ENCODE measurements at places on chromosomes 3 and 15.

- DNase-seq: peak; percentile 20
Measured at GRCh38 chr3:57397175-57398026, 104.9 kb upstream of the ASB14 start.

GRCh38 chr3:188931036-188931435, 240.7 kb upstream of the TPRG1 start:
- no peak for DNase-seq

GRCh38 chr3:26623419-26624208, 1.0 kb downstream of the LRRC3B start:
- DNase-seq: no peak

DNA sequence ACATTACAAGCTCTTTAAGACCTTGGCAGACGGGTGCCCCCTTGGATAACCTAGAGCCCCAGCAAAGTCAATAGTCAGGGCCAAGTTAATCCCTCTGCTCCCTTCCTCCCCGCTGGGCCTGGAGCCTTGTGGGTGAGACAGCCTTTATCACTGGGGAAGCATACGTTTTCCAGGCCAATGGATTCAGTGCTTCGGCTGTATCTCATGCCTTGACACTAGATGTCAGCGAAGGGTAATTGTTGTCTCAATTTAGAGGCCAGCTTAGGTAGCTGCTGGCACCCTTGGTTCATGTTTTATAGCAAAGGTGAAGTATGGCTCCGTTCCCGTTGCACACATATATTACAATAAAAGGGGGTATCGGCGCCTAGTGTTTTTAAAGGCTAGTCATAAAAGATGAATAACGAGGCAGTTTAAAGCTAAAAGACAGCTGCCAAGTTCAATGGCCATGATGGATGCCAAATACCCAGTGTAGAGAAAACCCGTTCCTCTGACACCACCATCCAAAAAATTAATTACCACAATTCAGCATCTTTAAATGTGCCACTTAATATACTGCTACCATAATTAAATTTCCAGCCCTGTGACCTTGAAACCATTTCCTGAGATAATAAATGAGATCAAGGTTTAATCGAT, 52.3 kb upstream of the BNIP2 start:
- DNase-seq: no peak

GRCh38 chr3:173921732-173922131, 524.2 kb downstream of the NLGN1 start:
- DNase-seq: no peak

- DNase-seq: no peak
Measured at GRCh38 chr3:58518291-58518789, 18.6 kb downstream of the ACOX2 start.

- DNase-seq: peak; percentile 79
Measured at GRCh38 chr3:5006755-5007202, 27.5 kb downstream of the BHLHE40 start.

DNA sequence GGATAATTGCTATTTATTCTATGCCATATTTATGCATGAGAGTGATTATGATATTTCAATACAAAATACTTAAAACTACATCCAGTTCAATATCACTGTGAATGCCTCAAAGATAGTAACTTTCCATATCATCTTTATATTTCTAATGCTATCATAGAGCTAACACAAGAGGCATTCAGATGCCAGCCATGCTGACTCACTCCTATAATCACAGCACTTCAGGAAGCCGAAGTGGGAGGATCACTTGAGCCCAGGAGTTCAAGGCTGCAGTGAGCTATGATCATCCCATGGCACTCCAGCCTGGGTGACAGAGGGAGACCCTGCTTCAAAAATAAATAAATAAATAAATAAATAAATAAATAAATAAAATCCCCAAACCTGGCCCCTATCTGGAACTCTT, 498.7 kb downstream of the EPHA3 start:
- no peak for DNase-seq

DNA sequence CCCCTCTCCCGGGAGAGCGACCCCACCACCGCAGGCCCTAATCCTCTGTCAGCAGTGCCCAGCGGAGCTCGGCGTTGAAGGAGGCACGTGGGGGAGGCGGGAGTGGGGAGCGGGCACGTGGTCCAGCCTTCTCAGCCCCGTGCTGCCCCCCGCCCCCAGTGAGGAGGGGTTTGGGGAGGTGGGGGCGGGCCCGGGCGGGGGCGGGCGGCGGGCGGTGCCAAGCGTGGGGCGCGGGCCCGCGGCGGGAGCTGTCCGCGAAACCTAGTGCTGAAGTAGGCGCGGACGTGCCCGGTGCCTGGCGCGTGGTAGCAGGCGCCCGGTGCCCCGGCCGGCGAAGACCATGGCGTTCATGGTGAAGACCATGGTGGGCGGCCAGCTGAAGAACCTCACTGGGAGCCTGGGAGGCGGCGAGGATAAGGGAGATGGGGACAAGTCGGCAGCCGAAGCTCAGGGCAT, at the start of gene CPLX3:
TSS of gene CPLX3 (plus strand) at position 264 of the 456 bp plus-strand sequence. CDS start at position 341, 77 bp downstream.
- DNase-seq: no peak

- DNase-seq: peak; percentile 70
Measured at GRCh38 chr15:84654689-84655453, 788 bp upstream of the WDR73 start.

DNA sequence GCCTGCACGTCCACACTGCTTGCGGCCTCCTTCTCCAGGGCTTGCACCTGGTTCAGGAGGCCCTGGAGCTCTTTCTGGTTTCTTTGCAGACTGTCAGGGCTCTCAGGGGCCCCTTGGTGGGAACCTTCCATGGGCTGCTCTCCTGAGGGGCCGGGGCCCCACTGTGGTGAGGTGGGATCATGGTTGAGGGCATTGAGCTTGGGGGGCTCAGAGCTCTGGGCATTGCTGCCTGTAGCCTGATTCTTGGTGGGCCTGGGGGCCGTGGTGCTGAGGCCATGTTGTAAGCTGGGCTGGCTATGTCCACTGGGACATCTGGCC, 7.5 kb downstream of the XIRP1 start:
- DNase-seq: no peak

DNA sequence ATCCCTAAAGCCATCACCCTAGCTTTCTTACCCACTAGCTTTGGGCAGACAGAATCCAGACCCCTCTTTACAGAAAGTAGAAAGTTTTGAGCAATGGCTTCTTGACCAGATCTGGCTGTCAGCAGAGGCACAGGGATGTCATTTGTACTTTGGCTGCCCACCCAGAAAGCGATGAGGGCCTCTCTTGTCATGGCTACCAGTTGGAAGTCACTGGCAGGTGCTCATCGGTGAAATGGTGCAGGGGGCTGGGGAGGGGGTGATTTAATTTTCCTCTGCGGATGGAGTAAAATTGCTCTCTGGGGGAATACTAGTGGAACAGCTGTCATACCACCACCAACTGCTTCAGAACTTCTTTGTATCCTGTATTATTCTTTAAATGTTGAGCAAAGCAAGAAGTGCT, 393.7 kb downstream of the LSAMP start:
- DNase-seq: no peak

DNA sequence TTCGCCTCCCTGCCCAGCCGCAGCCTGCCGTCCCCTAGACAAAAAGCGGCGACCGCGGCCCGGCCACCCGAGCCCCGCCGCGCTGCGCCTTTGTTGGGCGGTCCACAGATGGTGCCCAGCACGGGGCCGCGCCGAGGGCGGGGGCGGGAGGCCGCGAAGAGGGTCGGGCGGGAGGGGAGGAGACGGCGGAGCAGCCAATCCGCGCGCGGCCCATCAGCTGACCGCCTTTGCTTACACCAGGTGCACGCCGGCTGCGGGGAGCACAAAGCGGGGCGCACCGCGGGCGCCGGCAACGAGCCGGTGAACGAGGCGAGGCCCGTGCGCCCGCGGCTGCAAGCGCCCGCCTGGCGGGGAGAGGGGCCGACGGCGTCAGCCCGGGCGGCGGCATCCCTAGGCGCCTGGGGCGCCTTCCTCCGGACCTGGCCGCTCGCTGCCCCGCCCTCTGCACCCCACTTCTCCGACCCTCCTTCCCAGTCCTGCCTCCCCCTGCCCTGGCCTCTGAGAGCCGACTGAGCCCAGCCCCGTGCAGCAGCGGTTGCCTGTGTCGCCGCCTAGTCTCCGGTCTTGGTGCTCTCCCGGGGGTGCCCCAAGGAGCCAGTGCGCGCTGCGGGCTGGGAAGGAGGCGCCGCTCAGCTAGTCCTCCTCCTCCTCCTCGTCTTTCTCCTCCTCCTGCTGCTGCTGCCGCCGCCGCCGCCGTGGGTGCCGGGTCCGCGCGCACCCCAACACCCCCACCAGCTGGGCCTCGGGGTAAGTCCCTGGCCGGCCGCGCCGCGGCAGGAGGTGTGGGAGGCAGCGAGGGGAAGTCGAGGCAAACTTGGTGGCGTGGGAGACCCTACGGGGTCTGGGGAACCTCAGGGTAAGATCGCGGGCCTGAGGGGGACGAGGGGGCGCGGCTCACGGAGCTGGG, at the start of gene LRRN1:
TSS of gene LRRN1 (plus strand) at position 259 of the 907 bp plus-strand sequence. CDS start 45,211 bp downstream, outside the sequence.
- DNase-seq: peak; percentile 51

GRCh38 chr15:73688455-73688854, 4.3 kb downstream of the CD276 start:
- DNase-seq: no peak

DNA sequence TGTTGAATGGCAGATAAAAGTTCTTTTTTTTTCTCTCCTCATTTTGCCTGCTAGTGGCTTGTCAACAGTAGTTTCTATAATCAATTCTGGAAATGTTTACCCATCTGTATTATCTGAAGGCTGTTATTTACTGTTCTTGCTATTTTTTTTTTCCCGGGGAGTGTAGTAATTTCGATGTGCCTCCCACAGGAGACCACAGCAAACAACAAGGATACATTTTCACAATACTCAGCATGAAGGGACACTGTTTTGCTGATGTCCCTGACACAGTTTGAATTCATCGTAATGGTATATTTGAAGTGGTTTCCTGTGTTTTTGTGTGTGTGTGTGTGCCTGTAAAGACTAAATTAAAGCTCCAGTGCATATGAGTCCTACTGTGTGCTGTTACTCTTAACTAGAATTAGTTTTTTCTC, 92.1 kb upstream of the ICE2 start:
- no peak for DNase-seq

GRCh38 chr3:177431525-177432176, 234.4 kb upstream of the TBL1XR1 start:
- DNase-seq: no peak

- no peak for DNase-seq
Measured at GRCh38 chr15:66999046-66999968, 66.1 kb upstream of the SMAD3 start.

DNA sequence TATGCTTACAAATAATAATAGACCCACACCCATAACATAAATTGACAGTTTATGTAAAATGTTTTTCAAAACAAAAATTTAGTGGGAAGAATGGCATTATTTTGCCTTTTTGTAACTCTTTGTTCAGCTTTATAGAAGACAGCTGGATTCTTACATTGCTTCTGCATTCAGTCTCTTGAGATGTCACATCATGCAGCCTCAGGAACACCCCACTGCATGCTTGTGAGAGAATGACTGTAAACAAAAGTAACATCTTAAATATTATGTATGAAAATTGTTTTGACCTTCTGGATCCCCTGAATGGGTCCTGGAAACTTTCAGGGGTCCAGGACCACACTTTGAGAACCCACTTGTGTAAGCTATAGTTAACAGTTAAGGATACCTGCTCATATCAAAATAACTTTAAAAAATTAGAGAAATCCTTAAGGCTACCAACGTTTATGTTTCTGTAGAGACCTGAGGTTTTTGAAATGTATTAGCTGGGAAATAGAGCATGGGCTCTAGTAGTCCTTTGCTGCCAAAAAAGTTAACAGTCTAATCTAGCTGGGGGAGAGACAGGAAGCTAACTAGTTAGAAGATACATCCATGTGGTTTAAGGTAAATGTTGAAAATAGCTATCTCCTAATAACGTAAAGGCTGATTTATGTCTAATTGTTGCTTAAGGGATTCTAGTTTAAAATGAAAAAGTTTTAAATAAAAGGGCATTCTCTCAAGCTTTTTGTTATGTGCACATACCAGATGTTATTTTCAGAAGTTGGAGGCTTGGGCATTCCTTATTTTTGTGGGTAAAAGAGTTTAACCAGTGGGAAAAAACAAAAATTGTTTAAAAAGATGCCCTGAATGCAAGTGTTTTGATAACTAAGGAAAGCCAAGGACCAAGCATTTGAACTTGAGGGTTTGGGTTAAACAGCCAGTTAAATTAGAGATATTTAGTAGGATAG, 3.8 kb downstream of the USP3 start:
- no peak for DNase-seq

GRCh38 chr3:58434990-58435389, 1.4 kb upstream of the PDHB start:
- DNase-seq: no peak

- DNase-seq: no peak
Measured at GRCh38 chr3:148773805-148774204, 53.8 kb upstream of the CPB1 start.

DNA sequence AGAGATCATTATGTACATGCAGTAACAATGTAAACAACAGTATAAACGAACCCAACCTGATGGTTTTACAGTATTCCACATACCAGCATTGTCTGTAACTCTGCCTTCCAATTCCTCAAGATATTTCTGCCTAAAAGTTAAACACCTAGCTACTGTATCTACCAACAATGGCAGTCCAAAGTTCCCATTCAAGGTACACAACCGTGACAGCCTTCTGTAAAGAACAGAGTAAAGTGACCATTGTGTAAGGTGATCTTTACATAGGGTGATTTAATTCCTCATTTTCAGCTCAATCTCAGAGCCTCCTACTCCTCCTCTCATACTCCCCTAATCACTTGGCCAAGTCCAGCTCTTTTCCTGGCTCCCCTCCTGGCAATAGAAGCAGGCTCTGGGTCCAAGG, 10.4 kb downstream of the SECISBP2L start:
- DNase-seq: no peak

DNA sequence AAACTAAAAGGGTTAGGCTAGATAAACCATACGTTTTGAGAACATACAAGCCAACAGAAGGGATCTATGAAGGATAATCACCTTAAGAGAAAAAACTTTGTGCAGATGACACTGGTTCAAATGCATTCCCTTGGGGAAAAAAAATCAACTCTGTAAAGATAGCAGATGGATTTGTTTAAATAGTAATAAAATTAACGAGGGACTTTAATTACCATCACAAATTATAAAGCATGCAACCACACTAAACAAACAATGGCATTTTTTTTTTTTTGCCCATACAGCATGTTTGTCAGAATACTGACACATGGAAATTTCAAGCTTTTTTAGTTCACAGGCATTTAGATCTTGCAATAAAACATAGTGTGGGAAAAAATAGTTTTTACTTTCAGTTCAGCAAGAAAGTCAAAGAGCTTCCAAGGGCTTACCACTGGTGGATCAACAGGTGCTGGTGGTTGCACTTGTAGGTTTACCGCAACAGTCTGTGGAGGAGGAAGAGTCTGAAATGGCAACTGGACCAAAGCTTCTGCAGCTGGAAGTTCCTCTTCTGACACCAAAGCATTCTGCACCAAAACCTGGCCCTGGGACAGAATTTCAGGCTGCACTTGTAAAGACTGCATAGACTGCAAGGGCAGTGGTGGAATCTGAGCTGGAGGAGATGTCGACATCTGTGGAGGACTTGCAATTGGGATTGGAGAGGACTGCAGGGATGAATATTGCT, 53.1 kb downstream of the PHC3 start:
- DNase-seq: no peak

- no peak for DNase-seq
Measured at GRCh38 chr3:147191795-147192385, 214.5 kb downstream of the ZIC4 start.

DNA sequence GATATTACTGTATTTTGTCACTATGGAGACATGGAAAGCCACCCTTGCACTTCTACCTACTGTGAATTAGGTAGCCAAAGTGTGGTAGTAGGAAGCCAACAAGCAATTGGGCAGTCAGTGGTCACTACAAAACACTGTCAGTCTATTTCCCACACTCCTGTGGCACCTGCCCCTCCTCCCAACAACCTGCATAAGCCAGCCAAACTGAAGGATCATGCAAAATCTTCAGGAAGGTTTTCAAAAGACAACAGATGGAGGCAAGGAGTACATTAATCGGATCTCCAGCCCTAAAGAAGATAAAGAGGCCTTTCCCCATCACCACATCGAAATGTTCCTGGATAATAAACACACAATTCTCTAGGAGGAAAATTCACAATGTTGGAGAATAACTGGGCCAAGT, 11.9 kb downstream of the POMGNT2 start:
- no peak for DNase-seq
